ENCODE measurements at places on chromosomes 4 and X. TPM values are rescaled to one million over a fixed set of nuclear protein-coding genes. Genes with fewer than 3 reads are reported as not detected.
A peak's percentile ranks its signal among the peaks of the same experiment; 100 is the strongest.

- DNase-seq = no peak
These were observed 516 bp upstream of the COX18 start for GRCh38 chr4:73070074-73070390.

The FGF2 gene
- total RNA-seq = 30.9 TPM

DNA sequence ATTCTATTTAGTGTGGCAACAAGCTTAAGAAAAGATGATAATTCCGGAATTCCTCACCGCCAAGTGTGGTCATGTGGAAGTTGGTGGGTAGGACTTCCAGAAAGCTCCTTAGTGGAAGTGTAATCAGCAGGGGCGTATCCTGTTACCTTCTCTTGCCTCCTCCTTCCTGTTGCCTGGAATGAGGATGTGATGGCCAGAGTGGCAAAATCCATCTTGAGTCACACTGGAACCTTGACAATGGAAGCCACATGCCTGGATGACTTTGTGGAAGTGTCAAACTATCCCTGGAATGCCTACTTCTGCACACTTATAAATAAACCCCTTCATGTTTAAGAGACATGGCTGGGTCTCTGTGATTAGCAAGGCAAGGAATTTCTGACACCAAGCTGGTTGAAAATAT is 191.0 kb downstream of the PRDM5 start:
- no peak for DNase-seq

- no peak for DNase-seq
These were observed 25.3 kb downstream of the STEEP1 start for GRCh38 chrX:119539872-119540271.

DNA sequence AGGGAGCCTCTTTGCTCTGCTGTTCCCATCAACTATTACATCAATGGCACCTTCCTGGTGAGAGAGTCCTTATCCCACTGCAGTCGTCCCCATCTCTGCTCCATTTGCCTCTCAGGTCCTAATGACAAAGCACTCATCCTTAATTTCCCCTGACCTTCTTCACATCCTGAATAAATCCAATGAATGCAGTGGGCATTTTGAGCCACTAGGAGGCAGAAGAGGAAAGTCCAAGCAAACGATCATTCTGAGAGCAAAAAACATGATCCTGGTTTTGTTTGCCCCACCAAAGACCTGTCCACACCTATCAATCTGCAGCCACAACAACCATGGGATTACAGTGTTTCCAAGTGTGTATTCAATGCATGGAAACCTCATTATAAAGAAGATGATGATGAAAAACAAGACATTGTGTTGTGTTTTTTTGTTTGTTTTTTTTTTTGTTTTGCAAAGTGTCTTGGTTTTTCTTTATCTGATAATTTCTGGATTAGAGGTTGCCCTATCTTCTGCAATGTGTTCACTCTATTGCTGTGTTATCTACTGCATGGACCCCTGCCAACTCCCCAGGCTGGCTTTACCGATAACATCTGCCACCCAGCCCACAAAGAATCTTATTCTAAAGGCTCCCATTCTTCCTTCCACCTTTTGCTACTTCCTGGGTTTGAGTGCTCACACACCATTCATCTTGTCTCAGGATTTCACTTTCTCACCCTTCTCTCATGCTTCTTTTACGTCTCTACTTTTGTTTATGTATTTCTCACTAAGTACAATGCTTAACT is 207.2 kb downstream of the NLGN4X start:
- DNase-seq = peak; percentile 73

DNA sequence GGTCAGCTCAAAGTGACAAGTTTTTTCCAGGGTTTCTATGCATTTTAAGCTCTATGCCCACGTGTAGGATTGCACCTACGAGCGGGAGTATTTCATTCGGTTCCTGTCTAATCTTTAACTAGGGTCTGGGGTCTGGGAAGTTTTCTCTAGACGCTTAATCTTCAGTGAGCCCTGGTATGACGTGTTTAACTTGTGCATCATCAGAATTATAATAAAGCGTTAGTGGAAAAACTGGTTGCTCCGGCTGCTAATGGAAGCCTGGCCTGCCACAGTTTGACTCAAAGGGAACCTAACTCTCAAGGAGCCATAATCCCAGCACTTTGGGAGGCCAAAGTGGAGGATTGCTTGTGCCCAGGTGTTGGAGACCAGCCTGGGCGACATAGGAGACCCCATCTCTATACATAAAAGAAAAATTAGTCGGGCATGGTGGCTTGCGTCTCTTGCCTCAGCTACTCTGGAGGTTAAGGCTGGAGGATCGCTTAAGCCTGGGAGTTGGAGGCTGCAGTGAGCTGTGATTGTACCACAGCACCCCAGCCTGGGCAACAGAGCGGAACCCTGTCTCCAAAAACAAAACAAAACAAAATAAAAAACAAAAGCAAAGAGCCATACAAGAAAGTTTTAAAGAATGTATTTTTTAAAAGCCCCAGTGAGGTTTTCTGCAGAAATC is 30.2 kb downstream of the ARSD start:
- no peak for DNase-seq

- DNase-seq = no peak
These were observed 673.2 kb upstream of the MAGEB2 start for GRCh38 chrX:29542152-29542551.

DNA sequence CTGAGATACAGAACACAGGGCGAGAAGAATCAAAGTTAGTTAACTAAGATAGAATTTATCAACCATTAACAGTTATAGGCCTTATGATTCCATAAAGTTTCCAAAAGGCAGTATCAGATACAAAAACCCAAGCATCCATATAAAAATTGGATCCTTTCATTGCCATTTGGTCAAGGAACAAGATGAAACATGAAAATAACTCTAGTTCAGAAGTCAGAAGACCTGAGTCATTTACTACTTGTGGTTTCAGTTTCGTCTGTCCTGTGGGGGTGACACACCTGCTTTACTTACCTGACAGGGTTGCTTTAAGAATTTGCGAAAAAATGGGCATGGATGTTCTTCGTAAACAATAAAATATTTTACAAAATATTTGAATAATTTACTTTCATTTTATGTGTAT is 130.8 kb downstream of the ANAPC10 start:
- no peak for DNase-seq

The F9 gene
- not detected for total RNA-seq

The SLBP gene
- 98.5 TPM for total RNA-seq

The SMARCA1 gene
- 60.7 TPM for total RNA-seq

The POLN gene
- 0.49 TPM for total RNA-seq

GRCh38 chr4:170978990-170979389 is 834.2 kb upstream of the GALNTL6 start:
- DNase-seq = no peak

DNA sequence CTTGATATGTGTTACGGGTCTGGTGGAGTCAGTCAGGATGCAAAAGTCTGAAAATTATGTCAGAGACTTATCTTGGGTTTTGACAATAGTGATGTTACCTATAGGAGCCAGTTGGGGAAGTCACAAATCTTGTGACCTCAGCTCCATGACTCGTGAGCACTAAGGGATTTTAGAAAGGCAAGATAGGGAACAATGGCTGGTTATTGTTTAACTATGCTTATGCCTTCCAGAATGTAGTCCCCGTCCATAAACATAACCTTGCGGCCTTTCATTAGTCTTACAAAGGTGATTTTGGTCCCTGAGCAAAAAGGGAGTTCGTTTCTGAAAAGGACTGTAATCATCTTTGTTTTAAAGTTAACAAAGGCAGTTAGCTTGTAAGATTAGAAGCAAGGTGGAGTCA is 23.9 kb upstream of the GATB start:
- no peak for DNase-seq

- DNase-seq = no peak
These were observed 5.7 kb downstream of the PLP2 start for GRCh38 chrX:49177338-49177833.

The PCDH10 gene
- total RNA-seq = 2.3 TPM

The GAGE13 gene
- not detected for total RNA-seq

- peak; percentile 11 for DNase-seq
These were observed 99.1 kb upstream of the FAM47C start for GRCh38 chrX:36908801-36909675.

The NLGN4X gene
- not detected for total RNA-seq

The WDR45 gene
- 36.0 TPM for total RNA-seq

Data from G401 (cell line).